ENCODE measurements at places on chromosomes 2 and 18. TPM values are rescaled to one million over a fixed set of nuclear protein-coding genes. Genes with fewer than 3 reads are reported as not detected.

DNA sequence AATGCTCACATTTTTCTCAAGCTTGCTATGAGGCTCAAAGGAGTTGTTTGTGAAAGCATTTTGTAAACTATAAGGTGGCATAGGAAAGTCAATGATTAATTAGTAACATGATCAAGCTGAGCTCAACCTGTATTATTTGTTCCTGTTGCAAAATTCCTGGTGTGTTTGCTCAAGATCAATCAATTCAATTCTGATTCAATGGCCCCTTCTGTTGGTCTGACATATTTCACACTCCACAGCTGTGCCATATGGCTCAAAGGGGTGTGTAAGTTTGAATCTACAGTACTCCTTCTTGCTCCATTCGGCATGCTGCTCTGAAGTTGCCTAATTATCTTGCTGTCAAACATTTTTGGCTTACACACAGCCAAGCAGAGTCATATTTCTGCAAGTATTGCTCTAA is 341.6 kb upstream of the LRP1B start:
- no peak for DNase-seq

GRCh38 chr2:64105670-64106461 is 38.4 kb downstream of the PELI1 start:
- DNase-seq, result no peak

DNA sequence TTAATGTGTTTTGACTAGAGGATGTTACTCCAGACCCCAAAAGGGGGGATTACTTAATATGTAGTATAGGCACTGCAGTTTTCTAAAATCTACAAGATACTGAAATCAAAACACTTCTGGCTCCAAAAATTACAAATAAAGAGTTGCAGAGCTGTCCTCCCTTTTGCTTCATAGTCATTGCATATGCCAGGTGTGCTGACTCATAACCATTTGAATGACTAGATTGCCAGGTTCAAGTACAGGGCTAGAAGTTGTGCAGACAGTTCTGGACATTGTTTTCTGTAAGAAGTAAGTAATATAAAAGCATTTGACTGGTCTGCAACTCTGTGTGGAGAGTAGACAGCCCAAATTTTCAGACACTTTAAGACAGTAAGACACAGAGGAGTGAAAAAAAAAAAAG is 6.7 kb downstream of the CWC22 start:
- no peak for DNase-seq

The FSHR gene
- 0.14 TPM for total RNA-seq

GRCh38 chr2:220670511-220670910 is 901.6 kb downstream of the EPHA4 start:
- no peak for DNase-seq

DNA sequence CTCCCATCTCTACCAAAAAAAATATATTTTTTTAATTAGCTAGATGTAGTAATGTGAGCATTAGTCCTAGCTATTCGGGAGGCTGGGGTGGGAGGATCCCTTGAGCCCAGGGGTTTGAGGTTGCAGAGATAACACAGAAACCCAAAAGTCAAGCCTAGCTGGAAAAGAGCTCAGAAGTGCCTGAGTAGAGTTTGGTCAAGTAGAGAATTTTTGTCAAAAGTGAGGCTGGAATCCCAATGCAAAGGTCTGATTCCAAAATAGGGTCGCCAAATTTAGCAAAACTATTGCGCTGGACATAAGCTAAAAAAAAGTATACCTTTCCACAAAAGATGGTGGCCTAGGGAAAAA is 15.5 kb upstream of the MSH6 start:
- DNase-seq, result no peak

DNA sequence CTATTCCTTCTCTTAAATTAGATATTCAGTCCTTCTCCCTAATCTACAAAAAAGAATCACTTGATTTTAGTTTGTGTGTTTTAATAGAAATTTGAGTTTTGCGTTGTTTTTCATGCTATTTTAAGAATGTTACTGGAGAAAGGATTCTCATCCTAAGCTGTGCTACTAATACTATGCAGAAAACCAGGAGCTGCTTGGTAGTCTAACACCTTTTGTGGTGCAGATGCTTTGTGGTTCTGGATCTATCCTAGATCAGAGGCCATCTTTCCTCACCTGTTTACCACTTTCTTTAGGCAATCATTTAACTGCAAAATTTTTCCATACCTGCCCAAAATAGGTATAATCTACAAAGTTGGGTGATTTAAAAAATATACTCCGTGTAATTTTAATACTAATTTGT is 823.6 kb downstream of the CPS1 start:
- DNase-seq, result no peak

The HRH4 gene
- 0.19 TPM for total RNA-seq

- DNase-seq, result no peak
These were observed 605 bp downstream of the WNT6 start for GRCh38 chr2:218859988-218860831.

DNA sequence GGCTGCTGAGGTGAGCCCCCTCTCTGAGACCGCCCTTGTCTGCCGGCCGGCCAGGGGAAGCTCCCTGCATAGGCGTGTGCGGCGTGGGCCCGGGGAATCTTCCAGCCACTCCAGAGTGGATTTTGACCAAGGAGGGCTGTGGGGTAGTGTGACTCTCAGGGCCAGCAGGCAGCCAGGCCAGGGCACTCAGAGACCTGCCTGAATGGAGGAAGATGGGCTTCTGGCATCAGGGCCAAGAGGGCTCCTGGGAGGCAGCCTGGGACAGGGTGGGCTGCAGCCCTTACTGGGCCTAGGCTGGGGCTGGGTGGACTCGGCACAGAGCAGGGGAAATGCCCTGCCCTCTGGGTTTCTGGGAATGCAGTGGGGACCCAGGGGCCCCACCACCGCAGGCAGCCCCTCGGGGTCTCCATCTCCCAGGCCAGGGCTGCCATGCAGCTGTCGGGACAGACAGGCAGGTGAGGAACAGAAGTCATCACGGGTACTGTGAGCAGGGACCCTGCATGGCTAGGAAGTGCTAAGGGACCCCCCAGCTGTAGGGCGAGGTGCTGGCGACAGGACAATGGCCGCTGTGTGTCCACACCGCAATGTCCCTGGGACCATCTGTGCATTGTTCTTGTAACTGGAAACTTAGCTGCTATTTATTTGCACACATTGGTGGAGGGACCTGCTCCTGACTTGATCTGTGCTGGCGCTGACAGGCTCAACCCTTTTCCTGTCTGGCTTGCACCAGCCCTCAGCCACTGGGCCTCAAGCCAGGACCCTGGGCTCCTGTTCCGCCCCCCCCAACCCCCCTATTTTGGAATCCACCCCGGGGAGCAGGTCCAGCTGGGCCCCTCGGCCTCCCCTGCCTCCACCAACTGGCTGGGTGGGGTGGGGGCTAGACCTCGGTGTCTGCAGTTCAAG is 4.1 kb downstream of the PDCD1 start:
- peak; percentile 61 for DNase-seq

The GPR75 gene
- total RNA-seq, result 0.51 TPM

GRCh38 chr2:232876161-232876977 is 6.3 kb downstream of the SNORC start:
- DNase-seq, result peak; percentile 45

GRCh38 chr18:6792391-6792790 is 62.9 kb downstream of the ARHGAP28 start:
- no peak for DNase-seq

GRCh38 chr2:176187899-176188773 is at the start of gene HOXD1:
HOXD1 (plus strand) TSS chr2:176188668; CDS start chr2:176188802, 134 bp downstream.
- no peak for DNase-seq

DNA sequence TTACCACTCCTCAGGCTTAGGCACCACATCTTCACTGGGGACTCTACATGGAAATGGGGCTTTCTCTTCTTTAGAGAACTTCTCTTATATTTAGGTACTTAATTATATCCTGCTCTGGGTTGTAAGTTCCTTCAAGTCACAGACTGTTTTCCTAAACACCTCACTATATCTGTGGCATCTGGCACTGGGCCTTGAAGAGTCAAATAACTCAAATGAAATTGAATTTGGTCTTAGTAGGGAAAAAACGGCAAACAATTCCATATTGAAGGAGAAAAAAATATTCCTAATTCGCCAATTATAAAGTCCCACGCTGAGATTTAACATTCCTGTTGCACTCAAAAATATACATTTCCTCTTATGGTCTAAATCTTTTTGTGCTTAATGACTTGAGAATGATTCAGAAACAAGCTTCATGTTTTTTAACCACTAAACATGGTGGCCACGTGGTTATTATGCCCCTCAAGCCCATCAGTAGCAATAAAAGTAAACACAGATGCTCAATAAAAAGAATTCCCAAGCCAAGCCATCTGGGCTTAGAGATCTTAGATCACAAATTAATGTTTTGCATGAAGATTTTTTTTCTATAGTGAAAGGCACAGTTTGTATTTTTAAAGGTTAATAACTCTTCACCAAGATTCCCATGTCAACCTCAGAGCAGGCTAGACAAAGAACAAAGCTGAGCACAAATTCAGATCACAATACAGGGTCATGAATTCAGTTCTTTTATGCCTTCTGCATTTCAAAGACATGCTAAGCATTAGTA is 105.5 kb upstream of the SYT4 start:
- no peak for DNase-seq

- no peak for DNase-seq
These were observed 180.4 kb upstream of the NRXN1 start for GRCh38 chr2:51212374-51212773.

The ECEL1 gene
- total RNA-seq, result not detected

The BOLL gene
- total RNA-seq, result not detected

DNA sequence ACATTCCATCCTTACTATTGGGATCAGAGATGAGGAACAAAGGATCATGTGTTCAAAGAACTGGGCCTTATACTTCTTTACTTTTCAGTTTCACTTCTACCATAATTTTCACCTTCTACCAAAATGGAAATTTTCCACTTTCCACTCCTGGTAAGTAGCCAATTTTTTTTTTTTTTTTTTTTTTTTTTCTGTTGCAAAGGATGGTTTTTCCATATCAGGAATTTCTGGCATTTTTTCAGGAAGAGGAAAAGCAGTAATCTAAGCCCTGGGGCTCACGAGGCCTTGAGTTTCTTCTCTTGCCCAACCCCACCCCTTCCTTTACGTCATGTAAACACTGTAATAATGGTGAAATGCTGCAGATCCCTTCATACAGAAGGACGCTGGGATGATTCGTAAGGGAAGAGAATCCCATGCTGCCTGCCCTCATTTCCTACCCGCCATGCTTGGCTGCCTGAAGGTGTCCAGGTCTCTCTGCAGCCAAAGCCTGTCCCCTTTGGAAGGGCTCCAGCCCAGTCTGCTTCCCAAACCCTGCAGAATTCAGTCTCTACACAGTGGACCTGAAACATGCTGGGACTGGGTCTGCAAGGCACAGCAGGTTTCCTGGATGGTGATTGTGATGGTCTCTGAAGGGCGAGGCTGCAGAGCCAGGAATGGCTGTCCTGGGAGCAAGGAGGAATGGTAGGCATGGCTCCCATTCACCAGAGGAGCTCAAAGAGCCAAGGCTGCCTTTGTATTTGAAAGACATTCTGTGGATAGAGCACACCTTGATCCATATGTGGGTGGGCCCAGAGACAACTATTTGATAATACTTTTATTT is 57.0 kb downstream of the EFR3B start:
- no peak for DNase-seq

- no peak for DNase-seq
These were observed 25.8 kb upstream of the NRP2 start for GRCh38 chr2:205656461-205656860.

- DNase-seq, result no peak
These were observed 42.5 kb downstream of the GREB1L start for GRCh38 chr18:21284540-21284939.

GRCh38 chr2:38948387-38948882 is 58.8 kb downstream of the ARHGEF33 start:
- no peak for DNase-seq

GRCh38 chr18:36377626-36378025 is 80.1 kb downstream of the FHOD3 start:
- DNase-seq, result no peak

DNA sequence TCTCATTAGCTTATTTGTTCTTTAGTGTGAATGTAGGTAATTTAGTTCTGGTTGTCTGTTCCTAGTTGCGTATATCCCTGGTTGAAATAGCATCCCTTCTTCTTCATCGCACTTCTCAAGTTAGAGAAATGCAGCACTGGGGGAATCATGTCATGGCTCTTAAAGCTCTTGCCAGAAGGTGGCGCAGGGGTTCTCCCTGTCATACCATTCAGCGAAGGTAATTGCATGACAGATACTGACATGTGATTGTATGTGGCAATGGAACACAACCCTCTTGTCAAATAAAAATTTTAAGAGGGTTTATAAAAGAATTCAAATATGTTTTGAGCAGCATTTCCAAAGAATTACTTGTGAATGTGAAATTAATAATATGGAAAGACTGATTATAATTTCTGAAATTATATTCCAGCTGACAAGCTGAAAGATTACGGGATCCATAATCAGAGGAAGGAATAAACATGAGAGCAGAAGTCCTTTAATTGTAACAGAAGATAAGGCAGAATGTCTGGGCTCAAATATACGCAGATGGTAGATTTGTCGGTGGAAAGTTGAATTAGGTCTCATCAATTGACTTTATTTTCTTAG is 411.7 kb downstream of the DSEL start:
- DNase-seq, result no peak

The ARL5A gene
- total RNA-seq, result 47.9 TPM

DNA sequence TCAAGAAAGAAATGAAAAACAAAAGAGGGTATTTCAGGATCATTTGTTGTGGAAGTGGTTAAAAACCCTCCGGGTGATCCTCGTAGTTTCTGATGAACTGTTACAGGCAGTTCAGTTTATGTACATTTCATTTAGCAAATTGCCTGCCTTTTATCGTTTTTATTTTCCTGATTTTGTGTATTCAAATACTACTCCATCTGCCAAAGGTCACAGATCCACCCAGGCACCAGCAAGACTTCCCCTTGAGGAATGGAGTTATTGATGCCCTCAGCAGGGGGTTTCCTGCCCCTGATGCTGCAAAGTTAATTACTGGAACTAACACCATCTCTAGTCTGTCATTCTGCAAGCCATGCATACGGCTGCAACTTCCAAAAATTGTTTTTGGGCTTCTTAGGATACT is 641.9 kb downstream of the SLC4A3 start:
- DNase-seq, result no peak

- DNase-seq, result peak; percentile 86
These were observed 85.2 kb upstream of the NDUFV2 start for GRCh38 chr18:9017167-9017904.

The TUBA4B gene
- not detected for total RNA-seq

DNA sequence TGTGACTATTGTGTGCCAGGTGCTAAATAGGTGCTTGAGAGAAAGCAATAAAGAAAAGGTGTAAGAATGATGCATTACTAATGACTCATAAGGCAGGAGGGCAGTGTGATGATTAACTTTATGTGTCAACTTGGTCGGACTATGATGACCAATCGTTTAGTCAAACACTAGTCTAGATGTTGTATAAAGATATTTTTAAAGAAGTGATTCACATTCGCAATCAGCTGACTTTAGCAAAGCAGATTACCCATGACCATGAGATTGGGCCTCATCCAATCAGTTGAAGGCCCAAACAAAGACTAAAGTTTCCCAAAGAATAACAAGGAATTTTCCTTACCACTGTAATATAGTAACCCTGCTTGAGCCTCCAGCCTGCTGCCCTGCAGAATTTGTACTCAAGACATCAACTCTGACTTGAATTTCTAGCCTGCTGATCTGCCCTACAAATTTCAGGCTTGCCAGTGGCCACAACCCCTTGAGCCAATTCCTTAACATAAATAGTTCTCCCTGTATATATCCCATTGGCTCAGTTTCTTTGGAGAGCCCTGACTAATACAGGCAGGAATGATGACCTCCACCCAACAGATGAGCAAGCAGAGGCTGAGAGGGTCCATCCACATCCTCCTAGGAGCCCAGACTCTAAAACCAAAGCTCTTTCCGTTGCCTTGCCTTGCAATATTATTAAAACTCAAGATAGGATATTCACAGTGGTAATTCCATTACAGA is 132.6 kb downstream of the ACTR3 start:
- no peak for DNase-seq

- DNase-seq, result no peak
These were observed 10.2 kb downstream of the INSIG2 start for GRCh38 chr2:118098307-118099030.
